ENCODE measurements at places on chromosomes 2 and 18. TPM values are rescaled to one million over a fixed set of nuclear protein-coding genes. Genes with fewer than 3 reads are reported as not detected.

TMEM200C gene
- 6.6 TPM for total RNA-seq

C2orf81 gene
- 3.6 TPM for total RNA-seq

MC2R gene
- not detected for total RNA-seq

PDE1A gene
- 0.25 TPM for total RNA-seq

ZSWIM2 gene
- not detected for total RNA-seq

FNDC4 gene
- 14.1 TPM for total RNA-seq

OTX1 gene
- total RNA-seq, result 1.2 TPM

KATNAL2 gene
- 11.7 TPM for total RNA-seq

FRZB gene
- 1.5 TPM for total RNA-seq

ADD2 gene
- 187 TPM for total RNA-seq

MARCO gene
- 0.11 TPM for total RNA-seq

BCL11A gene
- 45.0 TPM for total RNA-seq

NOSTRIN gene
- total RNA-seq, result not detected

RAX gene
- total RNA-seq, result 0.57 TPM

ARMC9 gene
- 34.5 TPM for total RNA-seq

RIF1 gene
- total RNA-seq, result 96.9 TPM

LRRC30 gene
- total RNA-seq, result not detected

CABYR gene
- total RNA-seq, result 19.3 TPM

HSBP1L1 gene
- 1.6 TPM for total RNA-seq

ARHGEF4 gene
- 18.1 TPM for total RNA-seq

EIF2B4 gene
- total RNA-seq, result 53.6 TPM

CCDC178 gene
- total RNA-seq, result not detected

TUBA3E gene
- total RNA-seq, result 0.18 TPM

MAL gene
- total RNA-seq, result 0.22 TPM

ASPRV1 gene
- total RNA-seq, result 1.1 TPM

MAP2 gene
- 3.7 TPM for total RNA-seq

KLHL41 gene
- total RNA-seq, result not detected

SH3RF3 gene
- total RNA-seq, result 0.78 TPM

TMEM178A gene
- 13.6 TPM for total RNA-seq

EPB41L3 gene
- total RNA-seq, result 20.1 TPM

CRYGC gene
- not detected for total RNA-seq

PXDN gene
- total RNA-seq, result 166 TPM

STARD6 gene
- not detected for total RNA-seq

UGT1A4 gene
- not detected for total RNA-seq

POTEE gene
- total RNA-seq, result 2.2 TPM

GKN1 gene
- not detected for total RNA-seq

VPS54 gene
- 14.6 TPM for total RNA-seq

UNC80 gene
- 0.34 TPM for total RNA-seq

APOB gene
- total RNA-seq, result 1.5 TPM

All from WTC11 (cell line).